ENCODE measurements at places on chromosomes 7 and 10. TPM values are rescaled to one million over a fixed set of nuclear protein-coding genes. Genes with fewer than 3 reads are reported as not detected.
A peak's percentile ranks its signal among the peaks of the same experiment; 100 is the strongest.

Gene FAM25G
- not detected for total RNA-seq

Gene ADAMTS14
- 0.05 TPM for total RNA-seq

DNA sequence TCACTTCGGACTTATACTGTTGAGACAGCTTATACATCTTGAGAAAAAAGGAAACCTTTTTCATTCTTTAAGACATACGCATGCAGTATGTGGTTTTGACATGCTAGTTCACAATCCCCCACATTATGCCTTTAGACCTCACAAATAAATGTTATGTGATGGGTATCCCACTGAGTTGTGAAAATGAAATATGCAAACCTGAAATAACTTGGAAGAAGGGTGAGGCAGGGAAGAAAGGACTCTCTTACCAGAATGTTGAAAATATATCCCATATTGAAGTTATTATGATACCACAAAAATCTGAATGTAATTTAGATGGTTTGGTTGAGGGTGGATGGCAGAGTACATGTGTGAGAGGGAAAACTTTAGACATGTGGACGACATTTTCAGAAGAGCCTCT, 379.8 kb downstream of the BBS9 start:
- no peak for DNase-seq

DNA sequence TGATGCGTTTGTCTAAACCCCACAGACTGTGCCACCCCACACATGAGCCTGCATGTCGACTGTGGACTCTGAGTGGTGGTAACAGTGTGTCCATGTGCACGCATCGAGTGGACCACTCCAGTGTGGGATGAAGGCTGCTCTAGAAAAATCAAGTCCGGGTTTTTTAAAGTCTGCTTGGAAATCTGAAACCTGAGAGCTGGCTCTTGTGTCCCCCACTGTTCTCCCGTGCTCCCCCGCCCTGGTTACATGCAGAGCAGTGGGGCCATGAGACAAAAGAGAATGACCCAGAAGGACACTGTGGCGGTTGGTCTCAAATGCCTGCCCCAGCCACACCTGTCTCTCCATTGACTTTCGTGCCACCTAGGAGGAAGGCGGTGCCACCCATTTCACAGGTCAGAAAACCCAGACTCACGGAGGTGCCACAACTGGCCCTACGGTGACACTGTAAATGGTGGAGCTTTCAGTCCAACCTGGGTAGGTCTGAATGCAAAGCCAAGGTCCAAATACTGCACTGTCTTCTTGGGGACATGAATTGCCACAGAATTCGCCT, 27.3 kb upstream of the PWWP2B start:
- no peak for DNase-seq

DNA sequence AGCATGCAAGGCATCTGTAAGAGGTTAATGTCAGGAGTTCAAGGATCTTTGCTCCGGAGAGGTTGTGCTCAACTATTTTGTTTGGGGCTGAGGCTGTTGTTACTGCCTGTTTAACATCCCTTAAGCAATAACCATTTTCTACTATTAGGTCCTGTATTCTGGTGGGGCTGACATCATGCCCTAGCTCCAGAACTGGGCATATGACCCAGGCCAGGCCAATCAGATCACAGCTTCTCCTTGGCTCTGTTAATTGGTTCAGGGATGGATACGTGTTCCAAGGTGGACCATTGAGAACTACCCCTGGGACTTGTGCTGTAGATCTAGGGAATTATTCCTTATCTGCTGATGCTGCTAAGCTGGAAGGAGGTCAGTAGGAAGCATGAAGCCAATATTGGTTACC, 67.0 kb downstream of the SYPL1 start:
- no peak for DNase-seq

Gene CHN2
- total RNA-seq: 6.5 TPM

Gene OLAH
- 0.33 TPM for total RNA-seq

DNA sequence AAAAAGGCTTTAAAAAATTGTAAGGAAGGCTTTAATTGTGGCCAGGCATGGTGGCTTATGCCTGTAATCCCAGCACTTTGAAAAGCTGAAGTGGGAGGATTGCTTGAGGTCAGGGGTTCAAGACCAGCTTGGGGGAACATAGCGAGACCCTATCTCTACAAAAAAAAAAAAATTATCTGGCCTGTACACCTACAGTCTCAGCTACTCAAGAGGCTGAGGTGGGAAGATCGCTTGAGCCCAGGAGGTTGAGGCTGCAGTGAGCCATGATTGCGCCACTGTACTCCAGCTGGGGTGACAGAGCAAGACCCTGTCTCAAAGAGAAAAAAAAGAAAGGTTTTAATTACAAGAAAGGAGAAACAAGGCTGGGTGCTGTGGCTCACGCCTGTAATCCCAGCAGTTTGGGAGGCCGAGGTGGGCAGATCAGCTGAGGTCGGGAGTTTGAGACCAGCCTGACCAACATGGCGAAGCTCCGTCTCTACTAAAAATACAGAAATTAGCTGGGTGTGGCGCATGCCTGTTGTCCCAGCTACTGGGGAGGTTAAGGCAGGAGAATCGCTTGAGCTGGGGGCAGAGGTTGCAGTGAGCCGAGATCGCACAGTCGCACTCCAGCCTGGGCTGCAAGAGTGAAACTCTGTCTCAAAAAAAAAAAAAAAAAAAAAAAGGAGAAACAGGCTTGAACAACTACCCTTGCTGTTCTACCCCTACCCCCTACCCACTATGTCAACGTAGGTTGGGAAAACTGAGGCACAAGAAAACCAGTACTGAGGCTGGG, 83.7 kb downstream of the CARD11 start:
- DNase-seq: no peak

- DNase-seq: peak; percentile 22
Measured at GRCh38 chr7:95865716-95866371, 93.5 kb downstream of the DYNC1I1 start.

- DNase-seq: peak; percentile 26
Measured at GRCh38 chr7:17940951-17941431, 697 bp upstream of the SNX13 start.

- peak; percentile 78 for DNase-seq
Measured at GRCh38 chr10:15313843-15314242, 57.2 kb downstream of the FAM171A1 start.

Gene ASZ1
- total RNA-seq: not detected

DNA sequence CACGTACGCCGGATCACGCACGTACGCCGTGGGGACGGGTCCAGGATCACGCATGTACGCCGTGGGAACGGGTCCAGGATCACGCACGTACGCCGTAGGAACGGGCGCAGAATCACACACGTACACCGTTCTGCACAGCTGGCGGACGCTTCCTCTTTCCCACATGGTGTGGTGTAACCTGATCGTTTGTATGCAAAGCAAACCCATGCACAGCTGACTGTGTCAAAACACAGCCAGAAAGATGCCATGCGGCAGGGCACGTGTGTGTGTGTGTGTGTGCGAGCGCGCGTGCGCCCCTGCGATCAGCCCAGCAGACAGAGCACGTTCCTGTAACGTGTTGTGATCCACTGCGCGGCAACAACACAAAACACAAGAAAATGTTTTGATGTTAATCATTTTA, 573.6 kb downstream of the DNAJB6 start:
- DNase-seq: no peak

DNA sequence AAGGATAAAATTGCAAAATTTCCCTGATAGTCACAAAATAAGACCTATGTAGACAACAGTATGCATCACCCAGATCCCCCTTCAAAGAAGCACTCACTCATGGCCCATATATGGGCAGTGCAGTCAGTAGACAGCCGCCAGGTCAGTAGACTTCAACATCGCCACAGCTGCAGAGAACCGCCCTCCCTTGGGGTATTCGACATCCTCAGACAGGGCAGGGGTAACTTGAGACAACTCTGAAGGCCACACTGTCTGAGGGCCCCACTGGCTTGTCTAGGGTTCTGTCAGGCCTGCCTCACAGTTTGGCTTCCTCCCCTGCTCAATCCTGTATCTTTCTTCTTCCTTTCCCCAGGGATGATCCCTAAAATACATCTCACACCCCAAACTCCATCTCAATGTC, 172.3 kb downstream of the IMMP2L start:
- DNase-seq: no peak

DNA sequence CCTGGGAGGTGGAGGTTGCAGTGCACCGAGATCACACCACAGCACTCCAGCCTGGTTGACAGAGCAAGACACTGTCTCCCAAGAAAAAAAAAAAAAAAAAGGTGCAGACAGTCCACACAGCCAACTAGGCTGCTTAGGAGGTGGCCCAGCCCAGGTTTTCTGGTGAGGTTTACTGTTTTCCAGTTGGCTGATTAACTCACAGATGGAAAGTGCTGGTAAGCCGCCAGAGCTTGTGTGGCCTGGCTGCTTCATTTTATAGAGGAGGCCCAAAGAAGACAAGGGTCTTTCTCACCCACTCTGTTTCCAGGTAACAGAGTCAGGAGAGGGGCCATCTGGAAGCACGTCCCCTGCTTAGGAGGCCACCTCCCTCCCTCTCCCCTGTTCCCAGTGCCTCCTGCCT, 6.2 kb downstream of the RHBDD2 start:
- no peak for DNase-seq

Gene DPY19L1
- 91.5 TPM for total RNA-seq

DNA sequence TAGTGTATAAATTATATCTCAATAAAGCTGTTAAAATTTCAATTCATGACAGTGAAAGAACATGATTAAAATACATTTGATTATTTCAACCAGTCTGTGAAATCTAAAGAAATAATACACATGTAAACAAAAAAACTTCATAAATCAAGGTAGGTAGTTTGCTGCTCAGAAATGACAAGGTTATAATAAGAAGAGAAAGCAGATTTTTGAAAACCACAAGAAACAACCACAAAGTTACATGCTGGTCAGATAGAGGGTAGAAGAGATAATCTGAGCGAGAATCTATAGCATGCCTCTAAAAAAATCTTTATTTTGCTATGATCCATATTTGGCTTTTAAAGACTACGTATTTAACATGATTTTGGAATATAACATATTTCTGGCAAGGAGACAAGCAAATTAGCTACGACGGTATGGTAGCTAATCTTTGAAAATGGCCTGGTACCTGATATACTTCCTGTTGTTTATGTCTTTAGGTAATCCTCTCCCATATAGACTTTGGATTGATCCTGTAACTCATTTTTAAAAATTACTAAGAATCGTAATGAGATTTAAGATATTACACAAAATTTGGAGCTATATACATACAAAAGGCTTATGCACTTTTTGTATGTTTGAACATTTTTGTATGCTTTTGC, 23.5 kb upstream of the VCL start:
- DNase-seq: no peak

DNA sequence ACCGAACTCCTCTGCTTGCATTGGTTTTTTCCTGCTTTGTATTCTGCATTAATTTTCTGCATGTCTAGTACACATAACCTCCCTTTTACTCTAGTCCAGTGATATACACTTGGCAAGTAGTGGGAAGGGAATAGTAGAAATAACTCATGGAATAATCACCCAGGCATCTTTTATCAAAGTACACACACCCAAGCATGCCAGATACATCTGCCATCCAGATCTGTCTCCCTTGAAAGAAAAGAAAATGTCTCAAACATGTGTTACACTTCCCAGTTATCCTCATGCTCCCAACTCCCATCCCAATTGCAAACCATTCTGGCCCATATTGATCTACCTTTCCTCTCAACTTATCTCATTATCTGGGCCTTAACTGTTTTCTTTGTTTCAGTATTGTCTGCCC, 79.0 kb downstream of the PHYHIPL start:
- no peak for DNase-seq

GRCh38 chr10:47137311-47137851, 162.6 kb upstream of the GDF10 start:
- no peak for DNase-seq

Gene DHTKD1
- total RNA-seq: 40.5 TPM

DNA sequence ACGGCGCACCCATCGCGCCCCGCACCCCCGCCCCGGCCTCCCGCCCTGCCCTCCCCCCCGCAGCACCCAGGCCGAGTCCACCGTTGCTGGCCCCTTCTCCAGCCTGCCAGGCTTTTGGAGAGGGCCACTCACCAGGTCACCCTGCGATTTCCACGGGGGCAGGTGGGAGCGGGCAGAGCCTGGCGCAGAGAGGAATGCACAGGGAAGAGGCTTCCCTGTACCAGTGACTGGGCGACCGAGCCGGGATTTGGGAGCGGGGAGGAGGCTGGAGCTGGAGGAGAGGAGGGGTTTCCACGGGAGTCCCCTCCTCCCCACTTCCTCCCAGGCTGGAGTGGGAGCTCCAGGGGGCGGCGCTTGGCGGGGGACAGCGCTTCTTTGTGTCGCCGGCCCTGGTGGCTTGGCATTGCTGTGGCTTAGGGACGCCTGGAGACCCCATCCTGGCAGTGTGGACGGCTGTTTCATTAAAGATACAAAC, 19.3 kb downstream of the TCAF1 start:
- peak; percentile 71 for DNase-seq

Gene ZNF365
- total RNA-seq: not detected

DNA sequence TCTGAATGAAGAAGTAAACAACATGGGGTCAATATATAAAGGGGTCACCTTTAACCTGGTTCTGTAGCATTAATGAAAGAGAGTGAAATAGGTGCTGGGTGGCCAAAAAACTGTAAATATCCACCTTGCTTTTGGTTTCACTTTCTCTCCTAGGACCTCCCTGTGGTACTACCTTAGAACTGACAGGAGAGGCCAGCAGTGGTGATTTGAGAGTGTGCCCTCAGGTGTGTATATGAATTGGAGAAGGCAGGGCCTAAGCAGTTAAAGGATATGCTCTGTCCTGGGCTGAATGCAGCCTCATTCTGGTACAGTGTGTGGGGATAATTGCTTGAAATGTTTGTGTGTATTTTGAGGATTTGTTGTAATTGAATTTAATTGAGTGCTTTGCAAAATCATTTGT, 62.0 kb downstream of the BBS9 start:
- DNase-seq: no peak

DNA sequence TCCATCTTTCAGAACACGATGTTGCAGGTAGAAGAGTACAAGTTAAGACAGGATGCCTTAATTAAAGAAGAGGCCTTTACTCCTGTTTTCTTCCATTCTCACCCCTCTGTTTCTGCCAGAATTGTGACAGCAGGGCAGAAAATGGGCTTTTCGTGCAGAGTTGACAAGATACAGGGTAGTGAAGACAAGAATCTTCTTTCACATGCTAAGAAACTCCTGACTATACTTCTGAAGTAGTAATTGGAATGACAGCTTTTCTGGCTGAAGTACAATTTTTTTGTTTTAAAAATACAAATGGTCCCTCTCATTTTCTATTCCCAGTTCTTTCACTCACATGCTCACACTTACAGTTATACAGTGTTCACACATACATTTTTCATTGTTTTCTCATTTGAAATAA, 22.1 kb downstream of the HDAC9 start:
- no peak for DNase-seq

GRCh38 chr7:43328785-43329380, 216.4 kb downstream of the HECW1 start:
- no peak for DNase-seq

DNA sequence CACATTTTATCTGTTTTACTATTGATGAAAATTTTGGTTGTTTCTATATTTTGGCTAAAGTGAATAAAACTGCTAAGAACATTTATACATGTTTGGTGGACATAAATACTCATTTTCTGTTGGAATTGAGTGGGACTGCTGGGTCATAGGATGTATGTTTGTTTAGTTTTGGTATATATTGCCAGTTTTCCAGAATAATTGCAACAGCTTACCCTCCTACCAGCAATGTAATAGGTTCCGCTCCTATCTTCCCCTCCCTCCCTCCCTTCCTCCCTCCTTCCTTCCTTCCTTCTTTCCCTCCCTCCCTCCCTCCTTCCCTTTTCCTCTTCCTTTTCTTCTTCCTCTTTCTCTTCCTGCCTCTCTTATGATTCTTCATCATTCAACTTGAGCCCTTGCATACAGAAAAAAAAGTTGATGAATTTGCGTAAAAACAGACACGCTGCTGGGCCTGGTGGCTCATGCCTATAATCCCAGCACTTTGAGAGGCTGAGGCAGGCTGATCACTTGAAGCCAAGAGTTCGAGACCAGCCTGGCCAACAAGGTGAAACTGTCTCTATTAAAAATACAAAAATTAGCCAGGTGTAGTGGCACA, 23.5 kb downstream of the VKORC1L1 start:
- DNase-seq: no peak

Gene OPALIN
- total RNA-seq: not detected

Measured in dermis blood vessel endothelial cell (primary cell).